CD4-positive, alpha-beta memory T cell (primary cell): ENCODE measurements at places on chromosomes 1 and 21. TPM values are rescaled to one million over a fixed set of nuclear protein-coding genes. Genes with fewer than 3 reads are reported as not detected.

DNA sequence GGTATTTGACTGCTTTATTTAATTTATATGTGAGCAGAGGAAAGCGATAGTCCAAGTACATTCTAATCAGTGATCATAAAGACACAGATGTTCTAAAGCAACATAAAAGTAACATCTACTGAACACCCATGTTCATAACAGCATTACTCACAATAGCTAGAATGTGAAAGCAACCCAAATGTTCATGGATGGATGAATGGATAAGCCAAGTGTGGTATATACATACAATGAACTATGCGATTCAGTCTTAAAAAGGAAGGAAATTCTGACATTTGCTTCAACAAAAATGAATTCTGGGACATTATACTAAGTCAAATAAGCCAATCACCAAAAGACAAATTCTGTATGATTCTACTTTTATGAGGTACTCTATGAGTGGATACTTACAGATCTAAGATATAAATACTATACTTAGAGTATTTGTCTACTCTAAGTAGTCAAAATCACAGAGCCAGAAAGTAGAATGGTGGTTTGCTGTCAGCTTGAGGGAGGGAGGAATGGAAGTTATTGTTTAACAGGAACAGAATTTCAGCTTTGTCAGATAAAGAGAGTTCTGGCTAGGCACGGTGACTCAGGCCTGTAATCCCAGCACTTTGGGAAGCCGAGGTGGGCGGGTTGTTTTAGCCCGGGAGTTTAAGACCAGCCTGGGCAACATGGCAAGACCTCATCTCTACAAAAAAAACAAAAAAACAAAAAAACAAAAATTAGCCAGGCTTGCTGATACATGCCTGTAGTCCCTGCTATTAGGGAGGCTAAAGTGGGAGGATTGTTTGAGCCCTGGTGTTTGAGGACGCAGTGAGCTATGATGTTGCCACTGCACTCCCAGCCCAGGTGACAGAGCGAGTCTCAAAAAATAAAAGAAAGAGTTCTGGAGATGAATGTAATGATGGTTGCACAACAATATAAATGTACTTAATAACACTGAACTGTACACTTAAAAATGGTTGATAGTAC, 79.7 kb upstream of the ARHGAP29 start:
- no peak for DNase-seq

DNA sequence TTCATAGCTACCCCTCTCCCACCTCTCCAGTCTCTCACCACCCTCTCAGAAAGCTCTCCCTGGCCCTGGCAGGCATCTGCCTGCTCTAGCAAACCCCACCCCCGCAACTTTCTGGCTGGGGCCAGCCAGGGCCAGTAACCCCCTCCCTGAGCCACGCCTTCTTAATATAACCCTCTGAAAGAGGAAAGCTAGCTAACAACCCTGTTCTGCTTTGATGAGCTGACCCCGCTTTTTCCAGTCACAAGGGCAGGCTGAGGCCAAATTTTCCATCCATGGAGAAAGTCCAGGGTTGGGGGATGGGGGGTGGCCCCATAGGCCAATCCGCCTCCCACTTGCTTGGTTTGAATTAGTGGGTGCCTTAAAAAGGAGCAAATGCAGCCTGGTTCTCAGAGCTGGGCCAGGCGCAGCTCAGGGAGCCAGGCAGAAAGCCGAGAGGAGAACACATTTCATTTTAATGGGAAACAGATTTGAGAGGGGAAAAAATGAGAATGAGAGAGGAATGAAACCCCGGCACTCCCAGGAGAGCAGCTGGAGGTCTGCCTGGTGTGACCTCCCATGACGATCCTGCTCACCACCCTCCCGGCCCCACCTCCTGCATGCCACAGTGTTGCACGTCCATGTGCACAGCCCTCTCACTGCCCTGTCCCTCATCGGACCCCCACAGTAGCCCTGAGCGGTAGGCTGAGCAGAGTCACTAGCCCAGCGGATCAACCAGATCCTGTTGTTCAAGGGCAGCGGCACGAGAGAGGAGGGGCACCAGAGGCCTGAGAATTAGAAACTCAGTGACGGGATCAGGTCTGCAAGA, 62.3 kb downstream of the OPTC start:
- DNase-seq: no peak

DNA sequence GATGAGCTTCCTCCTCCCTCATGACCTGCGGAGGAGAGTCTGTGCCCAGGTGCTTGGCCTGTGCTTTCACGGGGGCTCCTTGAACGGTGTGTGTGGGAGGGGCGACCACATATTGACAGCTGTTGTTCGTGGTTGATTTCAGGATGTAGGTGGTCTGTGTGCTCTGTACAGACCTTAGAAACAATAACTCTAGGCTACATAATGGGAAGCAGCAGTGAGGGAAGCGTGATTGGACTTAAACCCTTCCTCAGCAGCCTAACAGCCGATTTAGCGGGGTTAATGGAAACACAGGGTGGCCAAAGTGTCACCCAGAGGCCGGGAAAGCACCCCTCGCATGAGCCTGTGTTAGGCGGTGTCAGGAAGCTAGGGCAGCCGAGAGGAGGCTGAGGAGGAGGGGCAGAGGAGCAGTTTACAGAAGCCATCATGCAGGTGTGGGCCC, 56.0 kb downstream of the TBCE start:
- peak; percentile 16 for DNase-seq

DNA sequence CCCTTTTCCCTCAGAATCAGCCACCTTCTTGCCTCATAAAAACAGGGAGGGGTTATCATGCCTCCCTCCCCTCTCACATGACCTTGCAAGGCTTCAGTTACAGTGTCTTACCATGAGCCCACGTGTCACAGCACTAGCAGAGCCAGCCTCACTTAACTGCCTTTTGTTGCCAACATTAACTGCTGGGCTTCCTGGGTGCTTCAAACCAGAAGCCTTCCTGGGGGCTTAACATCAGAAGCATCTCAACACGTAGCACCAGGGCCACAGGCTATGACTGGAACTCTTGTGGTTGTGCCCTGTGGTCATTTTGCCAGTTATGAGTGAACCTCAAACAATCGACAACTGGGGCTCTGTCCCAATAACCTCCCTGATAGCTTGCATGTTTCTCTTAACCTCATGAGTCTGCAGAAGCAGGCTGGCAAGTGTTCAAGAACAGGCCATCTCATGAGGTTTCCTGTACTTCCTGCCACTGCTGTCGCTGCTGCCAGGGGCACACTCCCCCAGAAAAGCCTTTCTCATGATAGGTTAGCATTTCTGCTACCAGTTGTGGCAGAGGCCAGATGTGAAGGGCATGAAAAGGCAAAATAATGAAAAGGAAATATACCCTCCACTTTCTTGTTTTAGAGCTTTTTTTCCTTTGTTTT, 132.2 kb downstream of the GLUL start:
- peak; percentile 76 for DNase-seq

- no peak for DNase-seq
These were observed 15.0 kb upstream of the ROR1 start for GRCh38 chr1:63758791-63759190.

DNA sequence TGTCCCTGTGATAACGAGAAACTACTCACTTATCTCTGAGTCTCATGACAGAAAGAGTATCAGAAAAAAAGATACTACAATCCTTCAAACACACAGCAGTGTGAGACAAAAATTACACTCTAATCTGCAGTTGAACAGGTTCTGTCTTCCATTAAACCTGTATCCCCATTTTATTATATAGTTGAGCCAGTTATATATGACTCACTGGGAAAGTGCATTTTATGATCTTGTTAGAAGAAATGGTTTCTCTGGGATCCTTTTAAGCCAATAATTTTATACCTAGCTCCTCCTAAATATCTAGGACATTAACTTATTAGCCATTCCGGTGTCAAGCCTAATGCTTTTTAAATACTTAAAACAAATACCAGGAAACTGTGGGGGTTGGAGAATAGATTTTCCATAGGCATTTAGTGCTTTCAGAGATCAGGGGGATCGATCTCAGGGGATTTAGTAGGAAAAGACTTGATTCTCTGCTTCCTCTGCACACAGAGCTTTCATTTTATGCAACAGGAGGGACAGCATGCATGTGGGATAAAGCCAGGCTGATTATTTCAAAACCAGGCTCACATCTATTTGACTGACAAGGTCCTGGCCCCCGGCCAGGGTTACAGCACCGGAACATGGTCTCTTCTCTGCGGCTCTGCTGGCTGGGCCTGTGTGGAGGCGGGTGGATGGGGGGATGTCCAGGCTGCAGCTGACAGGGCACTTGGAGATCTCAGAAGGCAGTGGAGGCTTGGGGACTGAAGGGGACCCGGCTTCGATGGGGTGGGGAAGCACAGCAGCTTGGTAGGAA, 310.6 kb downstream of the DISC1 start:
- DNase-seq: no peak

GRCh38 chr1:37817481-37817880, 9.5 kb upstream of the YRDC start:
- DNase-seq: no peak

DNA sequence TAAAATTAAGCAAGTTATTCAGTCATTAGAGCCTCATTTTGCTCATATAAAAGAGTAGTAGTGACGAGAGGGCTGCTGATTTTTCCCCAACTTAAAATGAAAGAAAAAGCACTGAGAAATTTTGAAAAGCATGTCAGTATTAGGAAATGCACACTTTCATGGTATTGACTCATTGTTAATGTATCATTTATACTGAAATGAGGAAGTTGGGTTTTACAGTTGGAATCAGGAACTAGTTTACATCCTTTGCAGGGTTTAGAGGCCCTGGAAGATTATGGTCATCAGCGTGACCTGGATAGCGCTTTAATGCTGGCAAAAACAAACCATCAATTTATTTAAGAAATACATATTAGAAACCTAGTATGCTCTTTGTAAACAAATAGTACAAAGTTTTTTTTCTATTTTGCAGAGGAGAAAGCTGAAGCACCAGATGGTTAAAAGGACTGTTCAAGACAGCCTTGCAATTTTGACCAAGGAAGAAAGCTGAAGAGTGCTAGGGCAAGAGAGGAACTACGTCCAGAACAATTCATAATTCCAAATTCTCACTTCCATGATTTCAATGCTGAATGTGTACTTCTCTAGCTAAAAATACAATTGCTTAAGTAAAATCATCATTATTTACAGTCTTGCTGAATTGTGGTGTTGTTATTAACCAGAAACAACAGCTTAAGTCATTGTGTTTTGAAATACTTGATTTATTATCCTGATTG, 94.8 kb upstream of the SGIP1 start:
- no peak for DNase-seq

- no peak for DNase-seq
These were observed 13.3 kb downstream of the AKNAD1 start for GRCh38 chr1:108843390-108844137.

DNA sequence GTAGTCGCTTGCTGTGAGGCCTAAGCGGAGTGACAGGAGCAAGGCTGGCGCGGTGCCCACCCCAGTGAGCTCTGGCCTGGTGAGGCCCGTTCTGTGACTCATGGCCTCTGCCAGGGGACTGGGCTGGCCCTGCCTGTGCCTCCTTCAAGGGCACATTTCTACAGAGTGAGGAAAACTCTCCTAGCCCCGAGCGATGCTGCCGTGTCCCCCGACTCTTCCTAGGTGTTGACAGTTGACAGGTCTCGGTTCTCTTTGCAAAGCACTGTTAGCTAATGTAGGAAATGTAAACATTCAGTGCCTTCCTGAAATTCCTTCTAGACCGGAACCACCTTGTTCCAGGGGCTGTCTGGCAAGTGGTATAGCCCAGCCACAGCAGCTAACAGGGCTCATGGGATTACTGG, 43.9 kb downstream of the ABCG1 start:
- no peak for DNase-seq

Gene VCAM1
- polyA plus RNA-seq: not detected

Gene UMODL1
- polyA plus RNA-seq: not detected

Gene BCL2L15
- polyA plus RNA-seq: 0.75 TPM

Gene HUNK
- 0.07 TPM for polyA plus RNA-seq

Gene ABCA4
- polyA plus RNA-seq: not detected
